Activated CD4-positive, alpha-beta T cell treated with anti-CD3 and anti-CD28 coated beads, Interleukin-2, amount 50 U/mL, for 1 hour (primary cell): ENCODE measurements at places on chromosomes 13 and 19.

DNA sequence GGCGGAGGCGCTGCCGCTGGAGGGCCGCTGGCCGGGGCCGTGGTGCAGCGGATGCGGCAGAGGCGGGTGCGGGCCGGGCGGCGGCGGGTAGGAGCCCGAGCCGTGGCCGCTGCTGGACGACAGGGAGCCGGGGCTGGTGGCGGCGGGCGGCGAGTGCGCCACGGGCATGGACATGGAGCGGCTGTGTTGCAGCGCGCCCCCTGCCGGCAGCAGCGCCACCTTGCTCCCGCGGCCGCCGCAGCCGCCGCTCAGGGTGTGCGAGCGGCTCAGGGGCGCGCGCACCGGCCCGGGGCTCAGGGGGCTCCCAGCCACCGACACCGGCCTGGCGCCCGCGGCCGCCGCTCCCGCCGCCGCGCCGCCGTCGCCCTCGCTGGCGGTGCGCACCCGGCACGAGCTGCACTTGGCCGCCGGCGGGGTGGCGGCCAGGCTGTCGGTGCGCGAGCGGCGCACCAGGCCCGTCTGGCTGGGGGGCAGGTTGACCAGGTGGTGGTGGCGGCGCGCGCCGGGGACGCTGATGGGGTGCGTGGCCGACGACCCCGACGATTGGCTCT is 1.7 kb downstream of the IRS2 start:
- DNase-seq, result peak; percentile 63

GRCh38 chr13:73816702-73817101 is 317.5 kb downstream of the KLF12 start:
- DNase-seq, result no peak

DNA sequence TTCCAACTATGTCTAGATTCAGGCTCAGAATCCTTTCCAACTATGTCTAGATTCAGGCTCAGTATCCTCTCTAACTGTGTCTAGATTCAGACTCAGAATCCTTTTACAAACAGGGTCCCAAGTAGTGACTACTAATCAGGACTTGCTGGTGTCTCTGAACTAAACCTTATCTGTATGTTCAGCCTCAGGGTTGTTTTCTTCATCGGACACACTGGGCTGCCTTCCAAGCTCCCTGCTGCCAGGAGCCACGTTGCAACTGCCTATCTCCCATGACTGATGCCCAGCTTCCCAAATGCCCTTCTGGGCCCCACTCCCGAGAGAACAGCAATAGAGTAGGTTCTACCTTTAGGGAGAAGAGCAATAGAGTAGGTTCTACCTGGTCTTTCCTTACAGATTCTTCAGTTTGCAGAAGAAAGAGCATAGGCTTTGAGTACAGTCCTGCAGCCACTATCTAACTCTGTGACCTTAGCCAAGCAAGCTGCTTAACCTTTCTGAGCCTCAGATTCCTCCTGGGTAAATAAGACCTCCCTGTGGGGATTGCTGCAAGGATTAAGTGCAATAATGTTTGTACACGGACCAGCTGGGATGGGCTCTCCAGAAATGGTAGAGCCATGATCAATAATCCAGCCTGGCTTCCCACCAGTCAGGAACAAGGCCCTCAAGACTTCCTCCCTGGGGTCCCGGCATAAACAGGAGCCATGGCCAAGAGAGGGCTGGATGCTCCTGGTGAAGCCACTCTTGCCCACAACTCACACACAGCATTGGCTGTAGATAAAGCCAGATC is 61.5 kb downstream of the ZIC5 start:
- DNase-seq, result no peak

- DNase-seq, result no peak
These were observed 28.8 kb upstream of the INTS6 start for GRCh38 chr13:51481656-51482055.
